Neural crest cell (in vitro differentiated cells): ENCODE measurements at places on chromosomes 11 and 22. TPM values are rescaled to one million over a fixed set of nuclear protein-coding genes. Genes with fewer than 3 reads are reported as not detected.

DNA sequence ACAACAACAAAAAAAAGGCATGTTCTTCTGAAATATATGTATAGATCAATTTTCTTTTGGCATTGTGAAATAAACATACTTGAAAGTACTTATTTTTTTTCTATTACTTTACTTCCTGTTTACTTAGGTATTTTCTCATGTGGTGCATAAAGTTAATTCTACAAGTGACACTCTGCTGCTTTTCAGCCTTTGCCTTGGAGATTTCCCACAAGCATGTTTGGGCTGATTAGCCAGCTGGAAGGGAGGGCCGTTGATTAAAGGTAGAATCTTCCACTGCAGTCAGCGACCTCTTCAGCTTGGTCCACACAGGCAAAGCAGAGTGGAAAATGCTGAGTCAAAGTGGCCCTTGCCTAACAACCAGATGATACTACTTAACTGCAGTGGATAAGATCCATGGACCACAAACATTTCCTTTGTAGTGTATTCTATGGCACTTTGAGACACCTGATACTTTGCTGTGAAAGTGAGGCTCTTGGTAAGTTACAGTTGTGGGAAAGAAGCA, 176.0 kb downstream of the ARHGAP42 start:
- H3K27ac ChIP-seq: peak overlapping the region; percentile 37
- DNase-seq: no peak
- peaks cover 7% of the 10 kb centered on the region for H3K36me3 ChIP-seq

- H3K4me3 ChIP-seq: no peak overlapping the region
- no peaks in the 10 kb centered on the region for H3K36me3 ChIP-seq
- peaks cover 40% of the 10 kb centered on the region for H3K27me3 ChIP-seq
- no peak overlapping the region for H3K27ac ChIP-seq
Measured at GRCh38 chr11:71246559-71246958, 5.8 kb downstream of the SHANK2 start.

DNA sequence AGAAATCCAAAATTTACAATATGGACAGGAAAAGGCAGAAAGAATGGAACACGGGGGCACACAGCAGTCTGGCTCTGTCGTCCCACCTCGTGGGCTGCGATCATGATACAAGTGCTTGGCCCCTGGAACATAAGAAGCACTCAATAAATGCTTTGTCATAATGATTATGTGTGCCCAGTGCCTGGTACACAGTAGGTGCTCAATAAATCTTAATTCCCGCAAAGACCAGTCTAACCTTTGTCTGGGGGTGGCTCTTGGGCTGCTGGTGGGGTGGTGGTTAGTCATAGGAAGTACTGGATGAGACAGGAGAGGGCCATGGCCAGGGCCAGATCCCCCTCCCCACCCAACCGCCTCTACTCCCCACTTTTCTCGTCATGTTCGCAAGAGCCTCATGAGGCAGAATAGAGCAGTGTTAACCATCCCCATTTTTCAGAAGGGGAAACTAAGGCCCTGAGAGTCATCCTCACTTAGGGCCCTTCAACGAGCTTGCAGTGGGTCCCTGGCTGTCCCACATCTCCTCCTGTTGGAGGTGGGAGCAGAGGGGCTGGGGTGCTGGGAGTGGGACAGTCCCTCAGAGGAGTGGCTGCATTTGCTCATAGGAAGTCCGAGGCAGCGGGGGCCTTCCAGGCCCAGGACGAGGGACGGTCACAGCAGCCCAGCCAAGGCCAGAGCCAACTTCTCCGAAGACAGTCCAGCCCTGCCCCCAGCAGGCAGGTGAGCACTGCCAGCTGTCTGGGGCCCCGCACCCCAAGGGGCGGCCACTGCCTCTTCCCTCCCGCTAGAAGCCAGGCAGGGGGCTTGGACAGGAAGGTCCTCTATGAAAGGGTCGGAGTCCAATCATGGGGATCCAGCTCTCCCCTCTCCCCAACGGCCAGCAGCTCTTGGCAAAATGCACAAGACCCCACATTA, 36.1 kb downstream of the TRIOBP start:
- no peak for DNase-seq
- H3K4me3 ChIP-seq: no peak overlapping the region
- peak overlapping the region; percentile 31 for H3K27ac ChIP-seq

DNA sequence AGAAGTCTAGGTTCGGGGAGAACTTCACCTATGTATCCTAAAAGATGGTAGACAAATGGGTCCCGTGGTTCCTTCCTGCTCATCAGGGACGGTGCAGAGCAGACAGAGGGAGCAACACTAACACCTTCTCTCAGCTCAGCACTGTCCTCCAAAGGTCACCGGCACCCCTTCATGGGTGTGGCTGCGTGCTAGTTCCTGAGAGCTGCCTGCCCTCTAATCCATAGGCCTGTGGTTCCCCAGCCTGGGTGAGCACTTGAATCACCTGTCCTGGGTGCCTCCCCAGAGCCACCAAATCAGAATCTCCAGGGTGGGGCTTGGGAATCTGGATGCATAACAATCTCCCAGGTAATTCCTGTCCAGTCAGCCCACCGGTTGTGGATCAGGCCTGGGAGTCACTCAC, 113.9 kb upstream of the TMEM45B start:
- H3K27me3 ChIP-seq: peaks cover 38% of the 10 kb centered on the region
- H3K36me3 ChIP-seq: no peaks in the 10 kb centered on the region
- H3K4me3 ChIP-seq: no peak overlapping the region

DNA sequence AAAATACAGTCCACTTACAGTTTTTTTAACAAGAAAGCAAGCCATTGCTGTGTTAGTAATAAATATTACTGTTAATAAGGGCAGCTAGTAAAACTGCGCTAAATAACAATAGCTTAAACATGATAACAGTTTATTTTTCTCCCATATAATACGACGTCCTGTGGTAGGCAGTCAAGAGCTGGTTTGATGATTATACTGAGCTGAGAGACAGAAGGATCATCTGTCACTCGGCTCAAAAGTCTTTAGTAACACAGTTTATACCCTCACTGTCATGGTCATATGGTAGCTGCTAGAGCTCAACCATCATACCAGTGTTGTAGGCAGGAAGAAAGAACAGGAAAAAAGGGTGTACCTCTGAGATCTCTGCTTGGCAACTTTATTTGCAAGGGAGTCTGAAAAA, 29.1 kb upstream of the ANGPTL5 start:
- no peaks in the 10 kb centered on the region for H3K27me3 ChIP-seq
- no peaks in the 10 kb centered on the region for H3K36me3 ChIP-seq
- DNase-seq: no peak

DNA sequence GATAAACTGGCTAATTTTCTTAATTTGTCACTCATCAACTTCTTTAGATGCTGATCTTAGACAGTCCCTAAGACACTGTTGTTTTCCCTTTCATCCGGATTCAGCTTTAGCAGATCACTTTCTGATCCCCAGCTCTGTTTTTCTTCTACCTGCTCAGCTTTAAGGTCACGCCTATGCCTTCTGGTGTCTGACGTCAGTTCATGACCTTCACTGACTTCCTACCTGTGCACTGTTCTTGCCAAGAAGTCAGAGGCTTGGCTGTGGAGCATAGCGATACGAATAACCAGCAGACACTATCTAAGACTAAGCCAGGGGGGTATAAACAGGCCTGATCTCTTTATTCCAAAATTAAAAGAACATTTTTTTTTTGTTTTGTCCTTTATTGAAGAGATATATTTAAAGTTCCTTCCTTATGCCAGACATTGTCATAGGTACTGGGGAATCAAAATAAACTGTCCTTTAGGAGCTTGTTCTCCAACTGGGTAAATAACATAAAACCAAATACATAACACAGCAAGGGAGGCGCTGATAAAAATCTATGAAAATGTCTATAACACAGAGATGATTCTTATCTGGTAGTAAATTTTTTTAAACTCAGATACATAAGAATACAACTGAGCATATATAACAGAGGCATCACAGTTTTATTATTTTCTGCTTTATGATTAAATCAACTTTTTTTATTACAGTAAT, 352.2 kb upstream of the CTSC start:
- no peaks in the 10 kb centered on the region for H3K4me1 ChIP-seq
- no peak overlapping the region for H3K4me3 ChIP-seq
- H3K27me3 ChIP-seq: no peaks in the 10 kb centered on the region
- no peak overlapping the region for H3K27ac ChIP-seq
- H3K36me3 ChIP-seq: no peaks in the 10 kb centered on the region
- no peak for DNase-seq

GRCh38 chr11:68468217-68468828, 7.8 kb downstream of the PPP6R3 start:
- no peak overlapping the region for H3K4me3 ChIP-seq
- DNase-seq: no peak
- H3K27ac ChIP-seq: no peak overlapping the region
- peaks cover 27% of the 10 kb centered on the region for H3K36me3 ChIP-seq
- H3K27me3 ChIP-seq: no peaks in the 10 kb centered on the region

GRCh38 chr22:46263216-46263590, at the start of gene PKDREJ:
Gene PKDREJ, minus strand, starts transcription at chr22:46263343. Its CDS starts 21 bp downstream, at chr22:46263322.
- H3K36me3 ChIP-seq: peaks cover 34% of the 10 kb centered on the region
- DNase-seq: no peak
- peak within 1 kb of the TSS; percentile 68 for H3K4me3 ChIP-seq
- H3K27me3 ChIP-seq: peaks cover 86% of the 10 kb centered on the region
- peaks cover 8% of the 10 kb centered on the region for H3K4me1 ChIP-seq
- H3K27ac ChIP-seq: no peak within 1 kb of the TSS

DNA sequence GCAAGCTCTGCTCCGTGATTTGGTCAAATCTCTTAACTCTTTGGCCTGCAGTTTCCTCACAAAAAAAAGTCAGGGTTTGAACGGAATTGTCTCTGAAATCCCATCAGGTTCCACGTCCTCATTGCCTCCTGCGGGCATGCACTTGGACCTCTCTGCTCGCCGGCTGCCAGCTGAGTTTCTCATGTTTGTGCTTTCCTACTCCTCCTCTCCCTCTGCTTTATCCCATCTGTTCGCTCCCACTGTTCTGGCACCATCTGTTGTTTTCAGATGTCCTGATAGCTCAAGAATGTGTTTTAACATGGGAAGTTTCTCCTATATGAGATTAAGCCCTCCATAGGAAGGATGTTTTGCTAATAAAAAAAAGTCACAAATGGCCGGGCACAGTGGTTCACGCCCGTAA, 49.4 kb upstream of the ARHGAP42 start:
- peak overlapping the region; percentile 81 for H3K27ac ChIP-seq
- no peak for DNase-seq
- H3K4me3 ChIP-seq: no peak overlapping the region

DNA sequence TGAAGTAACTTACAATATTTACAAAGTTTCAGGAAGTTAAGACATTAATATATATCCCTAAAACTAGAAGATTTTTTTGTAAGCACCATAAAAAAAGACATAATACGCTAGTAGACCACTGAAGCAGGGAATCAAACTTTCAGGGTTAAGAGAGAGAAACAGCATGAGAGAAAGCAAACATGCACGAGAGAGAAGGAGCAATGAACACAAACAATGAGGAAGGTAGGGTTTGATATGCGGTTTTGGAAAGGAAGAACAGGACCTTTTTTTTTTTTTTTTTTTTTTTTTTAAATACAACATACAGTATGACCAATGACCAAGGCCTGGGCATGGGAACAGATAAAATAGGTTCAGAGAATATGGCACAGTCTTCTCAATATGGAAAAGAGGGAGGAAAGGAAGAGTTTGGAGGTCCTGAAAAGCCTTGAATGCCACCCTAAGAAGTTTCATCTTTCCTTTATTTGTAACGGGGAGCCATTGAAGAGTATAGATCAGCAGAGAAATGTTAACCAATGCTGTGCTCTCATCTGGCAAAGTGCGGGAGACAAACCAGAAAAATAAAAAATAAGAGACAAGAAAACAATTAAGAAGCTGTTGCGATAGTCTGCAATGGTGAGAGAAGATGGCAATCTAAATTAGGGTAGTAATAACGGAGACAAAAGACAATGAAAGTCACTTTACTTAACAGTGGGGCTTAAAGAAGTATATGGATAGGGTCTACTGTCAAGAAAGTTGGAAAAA, 101.0 kb downstream of the USP35 start:
- no peak overlapping the region for H3K27ac ChIP-seq
- peaks cover 11% of the 10 kb centered on the region for H3K36me3 ChIP-seq
- DNase-seq: no peak
- no peaks in the 10 kb centered on the region for H3K27me3 ChIP-seq
- H3K4me1 ChIP-seq: peaks cover 5% of the 10 kb centered on the region
- H3K4me3 ChIP-seq: no peak overlapping the region

GRCh38 chr11:16985297-16985696, 28.9 kb downstream of the PLEKHA7 start:
- no peaks in the 10 kb centered on the region for H3K36me3 ChIP-seq
- H3K27me3 ChIP-seq: peaks cover 7% of the 10 kb centered on the region
- peaks cover 58% of the 10 kb centered on the region for H3K4me1 ChIP-seq
- no peak overlapping the region for H3K27ac ChIP-seq

DNA sequence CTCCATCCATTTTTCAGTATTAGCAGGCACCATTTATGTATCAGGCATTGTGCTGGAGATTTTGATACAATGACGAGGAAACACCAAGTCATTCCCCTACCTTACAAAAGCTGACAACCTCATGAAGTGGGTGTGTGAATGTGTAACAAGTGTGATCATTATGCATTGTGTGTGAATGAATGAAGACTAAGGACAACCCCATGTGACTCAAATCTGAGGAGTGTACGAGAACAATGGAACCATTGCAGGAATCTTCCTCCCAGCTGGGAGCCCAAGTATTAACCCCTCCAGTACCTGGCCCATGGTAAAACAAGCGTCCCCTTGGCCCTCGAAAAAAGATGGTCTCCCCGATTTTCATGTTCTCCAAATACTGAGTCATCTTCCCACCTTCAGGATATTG, 4.4 kb downstream of the CYB5R2 start:
- H3K27ac ChIP-seq: peak overlapping the region; percentile 63
- H3K4me1 ChIP-seq: peaks cover 33% of the 10 kb centered on the region
- peak overlapping the region; percentile 8 for H3K4me3 ChIP-seq
- peaks cover 9% of the 10 kb centered on the region for H3K36me3 ChIP-seq
- peaks cover 14% of the 10 kb centered on the region for H3K27me3 ChIP-seq
- no peak for DNase-seq

GRCh38 chr11:99352642-99353041, 331.9 kb downstream of the CNTN5 start:
- H3K36me3 ChIP-seq: no peaks in the 10 kb centered on the region
- H3K27ac ChIP-seq: no peak overlapping the region
- no peak for DNase-seq
- H3K4me1 ChIP-seq: no peaks in the 10 kb centered on the region
- no peaks in the 10 kb centered on the region for H3K27me3 ChIP-seq

- peaks cover 14% of the 10 kb centered on the region for H3K4me1 ChIP-seq
- no peak overlapping the region for H3K4me3 ChIP-seq
- DNase-seq: no peak
- no peaks in the 10 kb centered on the region for H3K36me3 ChIP-seq
- H3K27me3 ChIP-seq: peaks cover 9% of the 10 kb centered on the region
- H3K27ac ChIP-seq: no peak overlapping the region
Measured at GRCh38 chr11:122779047-122779629, 59.2 kb upstream of the CRTAM start.

- no peak for DNase-seq
- H3K27ac ChIP-seq: no peak overlapping the region
- no peaks in the 10 kb centered on the region for H3K4me1 ChIP-seq
Measured at GRCh38 chr22:36292823-36293530, 40.0 kb downstream of the APOL1 start.

GRCh38 chr11:20360650-20361049, 2.9 kb upstream of the HTATIP2 start:
- peaks cover 44% of the 10 kb centered on the region for H3K27me3 ChIP-seq
- H3K36me3 ChIP-seq: peaks cover 2% of the 10 kb centered on the region
- no peak overlapping the region for H3K27ac ChIP-seq
- no peak for DNase-seq

PATE2 gene
- 0.70 TPM in 1 of 2 replicates, not detected in the other for total RNA-seq

TMEM45B gene
- total RNA-seq: not detected in 2 replicates

CAPRIN1 gene
- total RNA-seq: 383 and 396 TPM in 2 replicates

CARD10 gene
- 7.0 and 7.3 TPM in 2 replicates for total RNA-seq

PITPNM1 gene
- total RNA-seq: 81.5 and 109 TPM in 2 replicates
